ENCODE measurements at places on chromosomes 1 and 21.
A peak's percentile ranks its signal among the peaks of the same experiment; 100 is the strongest.

- DNase-seq = no peak
Observed at GRCh38 chr1:11691928-11692711, 610 bp downstream of the DRAXIN start.

DNA sequence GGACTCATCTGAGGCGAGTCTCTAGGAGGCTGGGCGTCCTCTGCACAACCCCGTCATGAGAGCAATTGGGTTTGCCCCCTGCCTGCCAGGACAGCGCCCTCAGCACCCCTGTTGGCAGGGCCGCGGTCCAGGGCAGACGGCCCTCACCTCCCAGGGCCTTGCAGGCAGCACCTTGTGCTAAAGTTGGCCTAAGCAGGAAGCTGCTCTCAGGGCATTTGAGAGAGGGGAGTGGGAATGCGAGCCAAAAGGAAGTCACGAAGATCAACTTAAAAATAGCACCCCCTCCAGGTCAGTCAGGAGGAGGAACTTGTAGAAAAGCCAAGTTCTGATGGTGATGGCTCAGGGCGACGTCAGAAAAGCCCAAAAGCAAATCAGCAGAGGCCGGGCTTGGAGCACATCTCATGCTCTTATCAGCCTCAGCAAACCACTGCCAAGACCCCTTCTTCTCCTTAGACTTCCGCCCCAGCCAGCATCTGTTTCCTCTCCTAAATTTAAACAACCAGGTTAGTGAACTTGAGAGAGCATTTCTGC lies 12.6 kb upstream of the ADORA3 start:
- no peak for DNase-seq

GRCh38 chr1:61452176-61453035 lies 272.5 kb downstream of the TM2D1 start:
- DNase-seq = no peak

DNA sequence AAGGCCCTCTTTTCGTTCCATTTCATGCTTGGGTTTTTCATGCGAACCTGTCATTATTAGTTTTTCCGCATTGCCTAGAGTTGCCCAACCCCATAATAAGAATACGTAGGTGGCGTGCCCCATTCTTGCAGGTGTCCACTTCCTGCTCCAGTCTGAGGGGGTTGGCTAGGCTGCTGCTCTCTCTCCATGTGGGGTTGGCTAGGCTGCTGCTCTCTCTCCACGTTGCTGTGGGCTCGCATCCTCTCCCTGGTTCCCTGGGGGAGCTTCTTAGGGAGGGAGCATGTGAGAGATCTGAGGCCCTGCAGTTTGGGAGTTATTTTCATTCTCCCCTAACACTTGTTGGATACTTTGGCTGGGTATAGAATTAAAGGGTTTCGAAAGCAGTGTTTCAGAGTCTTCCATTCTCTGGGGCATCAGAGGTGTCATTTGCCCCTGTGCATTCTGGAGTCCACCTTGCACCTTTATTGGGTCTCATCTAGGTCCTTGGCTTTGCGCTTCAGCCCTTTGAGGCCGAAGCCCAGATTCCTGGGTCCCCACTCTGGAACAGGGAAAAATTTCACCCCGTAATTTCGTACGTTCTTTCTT lies 8.6 kb downstream of the C1orf35 start:
- DNase-seq = peak; percentile 10

- no peak for DNase-seq
Observed at GRCh38 chr1:177385760-177386698, 215.3 kb downstream of the BRINP2 start.

GRCh38 chr1:242187171-242187570 lies 188.3 kb upstream of the MAP1LC3C start:
- no peak for DNase-seq

DNA sequence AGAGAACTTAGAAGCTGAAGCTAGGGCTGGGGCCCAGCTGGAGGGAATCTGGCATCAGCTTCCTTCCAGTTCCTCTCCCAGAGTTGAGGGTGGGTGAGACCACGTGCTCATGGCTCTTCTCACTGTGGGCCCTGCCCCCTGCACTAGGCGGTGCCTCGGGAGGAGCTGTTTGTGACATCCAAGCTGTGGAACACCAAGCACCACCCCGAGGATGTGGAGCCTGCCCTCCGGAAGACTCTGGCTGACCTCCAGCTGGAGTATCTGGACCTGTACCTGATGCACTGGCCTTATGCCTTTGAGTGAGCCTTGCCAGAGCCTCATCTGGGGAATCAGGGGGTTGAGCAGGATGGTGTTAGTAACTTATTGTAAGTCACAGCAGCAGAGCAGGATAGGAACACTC lies 16.1 kb downstream of the AKR1A1 start:
- DNase-seq = no peak

- DNase-seq = no peak
Observed at GRCh38 chr1:67434491-67434890, 4.3 kb upstream of the SERBP1 start.

DNA sequence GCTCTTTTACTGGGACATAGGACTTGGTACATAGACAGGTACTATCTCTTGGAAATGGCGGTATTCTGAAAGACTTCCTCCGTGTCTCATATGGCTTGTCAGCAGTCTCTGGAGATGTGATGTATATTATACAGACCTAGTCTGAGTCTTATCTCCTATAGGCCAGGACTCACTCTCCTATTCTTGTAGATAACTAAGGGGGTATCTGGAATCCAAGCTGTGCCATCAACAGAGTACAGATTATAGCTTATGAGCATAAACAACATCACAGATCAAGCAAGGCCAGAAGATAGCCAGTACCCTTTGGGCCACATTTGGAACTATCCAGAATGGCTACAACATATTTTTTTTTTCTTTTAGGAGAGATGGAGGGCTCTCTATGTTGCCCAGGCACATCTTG lies 16.1 kb upstream of the RIMKLA start:
- no peak for DNase-seq

GRCh38 chr1:40838045-40838979 lies 23.9 kb downstream of the CITED4 start:
- DNase-seq = no peak

GRCh38 chr1:156241311-156241811 lies 623 bp upstream of the BGLAP start:
- no peak for DNase-seq

DNA sequence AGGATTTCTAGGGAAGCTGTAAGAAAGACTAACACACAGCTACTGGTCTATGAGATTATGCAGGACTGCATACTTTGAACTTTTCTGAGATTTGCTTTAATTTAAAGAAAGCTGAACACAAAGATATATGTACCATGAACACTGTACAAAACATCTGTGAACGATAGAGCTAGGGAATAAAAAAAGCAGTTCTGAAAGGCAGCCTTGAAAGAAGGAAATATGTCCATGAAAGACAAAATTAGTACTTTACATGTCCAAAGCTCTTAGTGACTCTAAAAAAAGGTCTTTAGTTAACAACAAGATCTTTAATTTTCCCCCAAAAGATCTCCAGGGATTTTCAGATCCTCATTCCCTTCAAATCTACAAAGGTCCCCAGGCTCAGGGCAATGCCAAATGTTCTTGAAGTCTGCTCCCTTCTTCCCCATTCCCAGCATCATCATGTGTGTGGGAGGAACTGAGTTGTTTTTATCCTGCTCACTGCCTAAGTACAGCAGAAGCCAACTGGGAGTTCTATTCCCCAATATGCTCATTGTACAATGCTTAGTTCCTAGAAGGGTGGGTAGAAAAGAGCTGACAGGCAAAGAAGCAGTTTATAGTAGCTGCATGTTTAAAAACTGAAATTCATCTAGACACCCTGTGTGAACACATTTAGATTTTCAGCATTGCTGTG lies 60.1 kb upstream of the PTCH2 start:
- no peak for DNase-seq

DNA sequence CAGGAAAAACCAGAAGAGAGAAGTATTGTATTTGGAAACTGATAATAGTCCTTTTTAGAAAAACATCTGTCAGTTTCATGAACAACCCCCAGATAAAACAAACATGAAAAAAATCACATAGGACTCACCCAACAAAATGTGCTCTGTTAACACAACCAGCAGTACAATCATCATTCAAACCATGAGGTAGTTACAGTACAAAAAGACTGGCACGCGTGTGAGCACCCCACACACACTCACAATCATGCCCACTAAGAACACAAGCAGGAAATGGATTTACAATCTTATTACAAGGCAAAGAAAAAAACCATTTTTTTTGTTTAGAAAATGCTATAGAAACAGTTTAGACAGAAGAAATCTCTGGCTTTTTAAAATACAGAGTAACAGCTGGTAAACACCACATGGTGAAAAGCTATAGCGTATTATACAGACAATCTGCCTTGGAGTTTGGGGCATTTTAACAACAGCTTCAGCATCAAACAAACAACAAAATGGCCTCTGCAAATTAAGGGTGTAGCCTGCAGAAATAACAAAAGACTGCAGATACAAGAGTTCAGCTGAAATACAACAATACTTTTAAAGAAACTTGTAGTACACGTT lies 180.0 kb downstream of the CDC7 start:
- no peak for DNase-seq

DNA sequence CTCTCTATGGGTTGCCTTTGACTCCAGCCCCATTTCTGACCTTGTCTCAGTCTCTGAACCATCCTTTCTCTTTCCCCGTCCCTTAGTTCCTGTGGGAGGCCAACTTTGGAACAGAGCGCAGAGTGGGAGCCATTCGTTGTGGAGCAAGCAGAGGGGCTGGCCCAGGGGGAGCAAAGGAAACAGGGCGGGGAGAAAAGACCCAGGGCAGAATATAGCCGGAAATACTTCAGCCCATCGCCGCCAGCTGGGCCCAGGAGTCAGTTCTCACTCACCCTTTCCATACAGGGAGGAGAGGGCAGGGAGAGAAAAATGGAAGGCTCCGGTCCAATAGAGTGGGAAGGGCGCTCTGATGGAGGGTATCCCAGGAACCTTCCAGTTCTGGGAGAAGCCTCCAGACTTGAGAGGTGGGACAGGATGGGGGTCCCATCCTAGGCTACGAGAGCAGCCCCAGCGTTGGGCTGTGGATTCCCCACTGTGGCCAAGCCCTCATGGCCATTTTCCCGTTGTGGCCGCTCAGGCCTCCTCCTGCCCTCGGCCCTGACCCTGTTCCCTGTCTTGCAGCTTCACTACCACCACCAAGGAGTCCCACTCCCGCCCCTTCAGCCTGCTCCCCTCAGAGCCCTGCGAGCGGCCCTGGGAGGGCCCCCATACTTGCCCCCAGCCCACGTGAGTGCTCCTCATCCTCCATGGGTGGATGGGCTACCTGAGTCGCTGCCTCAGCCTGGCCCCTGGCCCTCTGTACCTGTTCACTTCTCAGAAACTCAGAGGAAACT lies 10.9 kb downstream of the PEAR1 start:
- no peak for DNase-seq

DNA sequence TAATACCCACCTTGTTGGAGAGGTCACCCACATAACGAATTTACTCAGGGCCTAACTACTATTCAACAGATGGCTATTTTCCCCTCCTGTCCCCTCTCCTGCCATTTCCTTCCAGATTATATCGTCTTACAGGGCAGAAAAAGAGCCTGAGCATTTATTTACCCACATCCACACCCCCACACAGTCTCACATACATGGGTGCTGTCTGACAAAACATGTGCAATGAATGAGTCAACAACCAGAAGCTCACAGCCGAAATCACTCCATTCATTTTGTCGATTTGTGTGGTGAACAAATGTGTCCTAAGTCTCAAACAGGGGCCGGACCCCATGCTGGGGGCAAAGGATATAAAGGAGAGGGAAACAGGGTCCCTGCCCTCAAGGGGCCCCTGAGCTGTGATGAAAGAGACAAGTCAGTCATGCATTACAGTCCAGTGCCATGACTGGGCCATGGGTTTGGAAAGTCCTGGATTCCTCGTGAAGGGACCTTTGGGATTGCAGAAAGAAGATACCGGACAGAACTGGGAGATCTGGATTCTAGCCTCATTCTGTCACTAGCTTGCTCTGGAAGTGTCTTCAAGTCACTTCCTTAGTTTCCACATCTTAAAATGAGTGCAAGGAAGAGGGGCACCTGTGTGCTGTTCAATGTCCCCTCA lies 16.4 kb upstream of the ZNF683 start:
- no peak for DNase-seq

DNA sequence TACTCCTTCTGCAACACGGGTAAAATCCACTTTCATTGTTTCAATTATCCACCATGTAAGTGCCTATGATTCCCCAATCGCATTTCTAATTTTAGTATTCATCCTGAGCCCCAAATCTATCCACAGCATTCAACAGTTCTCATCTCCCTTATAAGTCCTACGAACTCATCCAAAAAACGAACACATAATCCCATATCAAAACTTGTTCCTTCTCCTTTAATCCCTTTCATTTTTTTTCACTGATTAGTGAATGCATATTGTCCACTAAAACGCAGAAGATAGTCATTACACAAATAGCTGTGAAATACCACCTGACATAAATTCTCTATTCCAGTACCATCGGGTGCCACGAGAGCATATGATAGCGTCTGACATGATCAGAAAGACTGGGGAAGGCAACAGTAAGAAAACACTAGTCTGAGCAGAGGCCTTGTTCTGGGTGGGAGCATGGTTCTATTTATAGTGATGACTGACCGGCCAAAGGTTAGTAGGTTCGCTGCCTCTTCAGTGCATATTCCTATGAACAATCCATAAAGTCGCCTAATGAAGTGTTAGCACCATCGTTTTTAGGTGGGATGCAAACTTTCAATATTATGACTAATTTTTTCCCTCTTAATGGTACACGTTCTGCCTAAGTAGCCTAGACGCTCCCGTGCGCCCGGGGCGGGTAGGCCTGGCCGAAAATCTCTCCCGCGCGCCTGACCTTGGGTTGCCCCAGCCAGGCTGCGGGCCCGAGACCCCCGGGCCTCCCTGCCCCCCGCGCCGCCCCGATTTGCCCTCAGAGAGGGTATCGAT lies 648 bp downstream of the ATP5PF start:
- peak; percentile 19 for DNase-seq

DNA sequence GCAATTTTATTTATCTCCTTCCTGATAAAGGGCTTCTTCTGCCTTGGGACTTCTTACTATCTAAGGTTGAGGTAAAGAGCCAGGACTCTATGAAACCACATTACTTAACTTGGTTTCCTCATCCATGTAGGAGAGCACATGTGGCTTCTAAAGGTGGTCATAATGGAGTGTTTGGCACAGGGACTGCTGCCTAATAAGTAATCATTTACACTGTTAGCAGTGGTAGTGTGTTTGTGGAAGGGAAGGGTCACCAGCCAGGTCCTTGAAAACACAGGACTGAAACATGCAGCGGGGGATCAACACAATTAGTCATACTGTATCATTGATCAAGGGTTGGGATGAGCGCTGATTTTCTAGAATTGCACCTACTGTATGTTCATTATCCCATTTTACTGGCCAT lies 59.6 kb downstream of the UCK2 start:
- no peak for DNase-seq

DNA sequence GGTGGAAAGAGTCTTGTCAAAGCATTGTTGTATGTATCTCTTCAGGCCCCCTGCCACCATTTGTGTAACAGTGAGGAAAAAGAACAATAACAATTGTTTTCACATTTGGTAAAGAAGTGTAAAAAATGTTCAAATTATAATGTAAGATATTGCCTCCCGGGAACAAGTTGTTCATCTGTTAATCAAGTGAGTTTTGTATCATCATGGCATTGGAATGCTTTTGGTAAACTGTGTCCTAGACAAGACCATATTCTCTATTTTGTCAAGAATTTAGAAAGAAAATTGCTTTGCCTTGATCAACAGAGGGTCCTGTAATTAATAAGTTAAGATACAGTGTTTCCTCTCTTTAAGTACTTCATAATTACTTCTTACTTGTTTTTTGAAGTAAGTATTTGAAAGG lies 692.0 kb upstream of the NR5A2 start:
- DNase-seq = no peak

- DNase-seq = no peak
Observed at GRCh38 chr1:232853994-232854797, 49.0 kb downstream of the MAP10 start.
